Stimulated activated effector memory CD8-positive, alpha-beta T cell treated with anti-CD3 and anti-CD28 coated beads, Interleukin-12 subunit alpha, Interleukin-12 subunit beta, amount 100 ng/mL, for 72 hours (primary cell): ENCODE measurements at places on chromosomes 16 and 17.

- peak; percentile 54 for DNase-seq
Measured at GRCh38 chr17:82978765-82979349, 100.6 kb upstream of the METRNL start.

- no peak for DNase-seq
Measured at GRCh38 chr16:66262253-66263167, 104.0 kb upstream of the CDH5 start.

DNA sequence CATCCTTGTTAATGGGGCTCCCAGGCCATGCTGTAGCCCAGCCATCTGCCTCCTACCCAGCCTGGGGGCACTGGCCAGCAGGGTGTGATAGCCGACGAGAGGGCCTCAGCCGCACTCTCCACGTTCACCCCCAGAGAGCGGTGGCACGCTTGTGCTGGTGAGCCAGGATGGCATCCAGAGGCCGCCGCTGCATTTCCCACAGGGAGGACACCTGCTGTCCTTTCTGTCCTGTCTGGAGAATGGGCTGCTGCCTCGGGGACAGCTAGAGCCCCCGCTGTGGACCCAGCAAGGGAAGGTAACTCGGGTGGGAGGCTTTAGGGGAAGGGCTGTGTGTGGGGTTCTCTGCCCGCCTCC is 27.4 kb downstream of the SGSM2 start:
- no peak for DNase-seq

GRCh38 chr16:67302076-67302475 is 22.7 kb downstream of the PLEKHG4 start:
- no peak for DNase-seq

GRCh38 chr17:57629886-57630285 is 115.2 kb downstream of the CCDC182 start:
- no peak for DNase-seq

DNA sequence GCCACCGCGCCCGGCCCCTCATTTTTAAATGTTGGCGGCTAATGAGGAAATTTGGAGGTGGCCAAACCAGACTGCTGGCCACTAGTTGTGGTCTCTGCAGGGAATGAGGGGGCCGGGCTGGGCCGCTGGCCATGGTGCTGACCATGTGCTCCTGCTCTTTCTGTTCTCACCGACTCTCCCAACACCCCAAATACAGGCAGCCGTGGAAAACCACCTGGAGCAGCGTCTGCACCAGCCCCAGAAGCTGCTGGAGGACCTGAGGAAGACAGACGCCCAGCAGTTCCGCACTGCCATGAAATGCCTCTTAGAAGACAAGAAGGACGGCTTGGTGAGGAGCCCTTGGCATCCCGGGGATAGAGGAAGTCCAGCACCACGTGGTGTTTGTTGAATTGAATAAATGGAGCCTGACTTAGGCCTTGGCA is 21.3 kb downstream of the OTOA start:
- DNase-seq = no peak

DNA sequence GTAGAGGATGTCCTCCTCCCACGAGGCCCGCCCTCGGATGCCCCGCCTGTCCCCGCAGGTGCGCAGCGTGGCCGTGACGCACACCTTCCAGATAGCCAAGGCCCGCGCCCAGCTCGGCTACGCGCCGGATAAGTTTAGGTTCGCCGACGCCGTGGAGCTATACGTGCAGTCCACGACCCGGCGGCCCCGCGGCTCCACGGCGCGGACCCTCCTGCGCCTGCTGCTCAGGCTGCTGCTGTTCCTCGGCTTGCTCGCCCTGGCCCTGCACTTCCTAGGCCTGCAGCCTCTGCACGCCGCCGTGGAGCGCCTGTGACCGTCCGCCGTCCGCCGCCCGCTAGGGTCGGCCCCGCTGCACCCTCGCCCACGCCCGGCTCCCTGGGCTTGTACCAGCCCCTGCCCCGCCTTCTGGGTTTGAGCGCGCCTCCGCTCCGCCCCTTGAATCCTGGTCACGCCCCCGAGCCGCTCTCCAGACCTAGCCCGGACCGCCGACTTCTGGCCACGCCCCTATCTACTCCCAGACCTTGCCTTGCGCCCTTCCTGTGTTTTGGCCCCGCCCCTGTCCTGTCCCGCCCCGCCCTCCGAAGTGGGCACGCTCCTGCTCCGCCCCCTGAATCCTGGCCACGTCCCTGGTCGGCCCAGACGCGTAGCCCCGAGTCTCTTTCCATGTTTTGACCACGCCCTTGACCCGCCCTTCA is 15.8 kb upstream of the EEF2K start:
- DNase-seq = peak; percentile 100

DNA sequence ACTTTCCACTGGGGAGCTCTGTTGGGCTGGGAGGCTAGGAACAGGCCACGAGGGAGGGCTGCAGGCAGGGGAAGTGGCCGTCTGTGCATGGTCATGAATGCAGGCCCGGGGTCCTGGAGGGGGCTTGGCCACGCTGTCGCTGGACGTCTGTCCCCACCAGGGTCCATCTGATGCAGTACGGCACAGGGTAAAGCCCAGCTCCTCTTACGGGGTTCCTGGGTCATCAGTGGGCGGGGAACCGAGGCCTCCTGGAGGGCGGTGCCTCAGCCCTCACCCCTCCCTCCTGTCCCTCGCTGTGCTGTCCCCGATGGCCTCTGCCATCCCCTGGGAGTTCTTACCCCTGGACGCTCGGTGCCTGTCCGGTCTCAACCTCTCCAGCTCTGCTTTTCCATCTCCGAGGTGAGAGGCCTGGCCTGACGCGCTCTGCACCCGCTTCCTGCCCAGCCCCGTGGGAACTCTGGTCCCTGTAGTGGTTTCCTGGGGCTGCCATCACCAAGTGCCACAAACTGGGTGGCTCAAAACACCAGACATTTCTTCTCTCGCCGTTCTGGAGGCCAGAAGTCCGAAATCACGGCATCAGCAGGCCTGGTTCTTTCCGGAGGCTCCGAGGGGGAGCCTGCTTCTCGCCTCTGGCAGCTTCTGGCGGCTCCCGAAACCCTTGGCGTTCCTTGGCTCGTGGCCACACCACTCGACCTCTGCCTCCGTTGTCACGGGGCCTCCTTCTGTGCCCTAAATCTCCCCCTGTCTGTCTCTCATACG is 182.8 kb downstream of the SEC14L1 start:
- DNase-seq = no peak

GRCh38 chr17:56995766-56996165 is 17.8 kb downstream of the SCPEP1 start:
- no peak for DNase-seq

GRCh38 chr17:41655611-41656111 is 31.3 kb upstream of the KRT17 start:
- no peak for DNase-seq

- DNase-seq = no peak
Measured at GRCh38 chr17:43822570-43823190, 10.3 kb downstream of the MPP3 start.

- DNase-seq = no peak
Measured at GRCh38 chr17:20995873-20996723, 46.7 kb downstream of the USP22 start.

DNA sequence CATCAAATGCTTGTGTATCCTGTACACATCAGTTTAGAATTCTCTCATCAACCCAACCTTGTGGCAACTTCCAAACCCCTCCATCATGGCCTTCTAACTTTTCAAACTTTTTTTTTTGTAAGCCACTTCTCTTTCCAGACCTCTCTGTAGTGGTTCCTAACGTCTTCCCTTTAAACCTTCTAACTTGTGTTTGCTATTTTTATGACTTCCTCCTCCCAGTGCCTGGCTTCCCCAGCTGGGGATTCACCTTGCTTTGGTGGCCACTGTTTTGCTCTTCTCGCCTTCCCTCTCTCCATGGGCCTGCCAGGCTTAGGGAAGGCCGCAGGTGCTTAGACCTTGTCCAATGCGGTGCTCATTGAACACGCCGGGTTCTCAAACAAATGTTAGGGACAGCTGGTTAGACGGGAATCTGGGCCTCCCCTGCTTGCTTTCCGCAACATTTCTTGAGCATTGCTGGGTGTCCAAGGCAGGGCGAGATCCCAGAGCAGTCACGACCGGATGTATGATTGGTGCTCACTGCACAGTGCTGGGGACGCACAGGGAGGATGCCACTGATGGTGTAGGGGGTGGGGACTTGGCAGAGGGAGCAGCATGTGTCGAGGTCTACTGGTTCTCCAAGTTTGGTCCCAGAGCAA is 1.1 kb upstream of the XYLT2 start:
- no peak for DNase-seq

DNA sequence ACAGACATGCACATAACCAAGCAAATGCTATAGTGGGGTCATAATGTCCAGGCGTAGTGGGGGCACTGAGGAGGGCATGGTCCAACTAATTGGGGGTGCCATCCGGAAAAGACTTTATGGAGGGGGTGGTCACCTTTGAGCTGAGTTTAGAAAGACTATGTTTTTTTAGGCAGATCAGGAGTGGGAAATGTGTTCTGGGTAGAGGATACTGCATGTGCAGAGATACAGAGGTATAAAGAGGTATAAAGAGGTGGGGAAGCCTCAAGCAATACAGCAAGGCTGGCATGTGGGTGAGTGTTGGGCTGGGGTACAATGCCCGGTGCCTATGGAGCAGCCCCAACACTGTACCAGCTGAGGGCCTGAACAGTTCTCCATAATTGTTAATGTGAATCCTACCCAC is 53.1 kb downstream of the SPACA3 start:
- no peak for DNase-seq

- DNase-seq = no peak
Measured at GRCh38 chr17:64411999-64412771, 21.5 kb upstream of the PECAM1 start.

GRCh38 chr16:1283296-1283695 is 26.1 kb upstream of the UBE2I start:
- DNase-seq = no peak

- no peak for DNase-seq
Measured at GRCh38 chr16:83554540-83554939, 253.2 kb upstream of the HSBP1 start.

GRCh38 chr17:83176623-83177583 is 97.5 kb downstream of the METRNL start:
- DNase-seq = peak; percentile 1

GRCh38 chr16:75806487-75806886 is 80.2 kb upstream of the CPHXL start:
- DNase-seq = no peak

DNA sequence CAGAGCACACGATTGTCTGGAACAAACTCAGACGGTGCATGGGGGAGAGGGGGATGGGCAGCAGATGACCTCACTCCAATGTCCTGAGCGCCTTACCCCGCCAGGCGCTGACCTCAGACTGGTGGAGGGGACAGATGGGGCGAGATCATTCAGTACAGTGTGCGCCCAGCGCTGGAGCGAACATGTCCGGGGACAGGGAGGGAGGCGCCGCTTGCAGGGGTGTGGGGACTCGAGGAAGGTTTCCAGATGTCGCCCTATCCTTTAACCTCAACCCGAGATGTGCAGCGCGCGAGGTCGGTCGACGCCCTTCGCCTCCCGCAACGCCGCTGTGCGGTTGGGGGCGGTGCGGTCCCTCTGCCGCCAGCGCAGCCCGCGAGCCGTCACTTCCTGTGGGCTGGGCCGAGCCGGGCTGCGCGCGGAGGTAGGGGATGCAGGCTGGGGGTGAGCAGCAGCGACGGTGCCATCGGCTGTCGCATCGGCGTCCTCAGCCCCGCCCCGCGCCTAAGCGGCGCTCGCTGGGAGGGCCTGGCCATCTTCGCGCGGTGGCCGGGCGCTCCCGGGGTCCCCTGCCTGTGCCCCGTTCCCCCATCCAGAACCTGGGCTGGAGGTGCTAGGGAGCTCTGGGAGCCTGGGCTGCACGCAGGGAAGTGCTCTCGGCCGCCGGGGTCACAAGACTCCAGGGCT is 5.3 kb upstream of the CDR2L start:
- DNase-seq = peak; percentile 60

- no peak for DNase-seq
Measured at GRCh38 chr16:71467810-71468209, 5.8 kb upstream of the ZNF23 start.

DNA sequence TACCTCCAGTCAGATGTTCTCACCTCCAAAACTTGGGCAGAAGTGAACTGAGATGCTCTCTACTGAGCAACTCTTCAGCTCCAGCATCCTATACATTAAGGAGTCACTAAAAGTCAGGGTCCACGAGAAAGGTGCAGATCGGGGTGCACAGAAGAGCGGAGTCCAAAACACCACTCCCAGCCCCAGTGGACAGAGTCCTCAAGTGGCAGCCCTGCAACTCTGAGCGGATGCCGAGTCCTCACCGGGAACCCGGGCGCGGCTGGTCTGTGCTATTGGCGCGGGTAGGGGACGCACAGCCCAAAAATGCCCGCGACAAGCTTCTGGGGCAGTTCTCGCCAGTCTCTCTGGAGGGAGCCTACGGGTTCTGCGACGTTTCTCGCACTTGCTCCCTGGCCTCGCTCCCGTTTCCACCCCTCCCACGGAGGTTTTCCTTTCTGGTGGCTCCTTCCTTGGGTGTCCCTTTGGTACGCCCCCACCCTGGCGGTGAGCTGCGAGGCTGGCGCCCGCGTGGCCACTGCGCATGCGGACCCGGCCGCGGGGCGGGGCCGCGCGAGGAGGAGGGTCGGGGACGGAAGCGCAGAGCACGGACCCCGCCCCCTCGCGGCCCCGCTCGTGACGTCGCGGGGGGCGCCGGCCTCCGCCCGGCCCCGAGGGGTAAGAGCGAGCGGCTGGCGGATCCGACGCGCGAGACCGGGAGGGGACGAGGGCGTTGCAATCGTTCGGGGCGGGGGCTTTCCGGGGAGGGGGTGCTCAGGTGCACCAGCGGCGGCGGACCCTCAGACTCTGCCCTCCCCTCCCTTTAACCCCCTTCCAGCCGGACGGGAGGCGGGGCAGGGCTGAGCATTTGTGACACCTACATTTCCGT is at the start of gene TMEM219:
TMEM219 (plus strand) TSS at position 601 of the 865 bp plus-strand sequence. CDS start 1,065 bp downstream, outside the sequence.
- DNase-seq = peak; percentile 98

DNA sequence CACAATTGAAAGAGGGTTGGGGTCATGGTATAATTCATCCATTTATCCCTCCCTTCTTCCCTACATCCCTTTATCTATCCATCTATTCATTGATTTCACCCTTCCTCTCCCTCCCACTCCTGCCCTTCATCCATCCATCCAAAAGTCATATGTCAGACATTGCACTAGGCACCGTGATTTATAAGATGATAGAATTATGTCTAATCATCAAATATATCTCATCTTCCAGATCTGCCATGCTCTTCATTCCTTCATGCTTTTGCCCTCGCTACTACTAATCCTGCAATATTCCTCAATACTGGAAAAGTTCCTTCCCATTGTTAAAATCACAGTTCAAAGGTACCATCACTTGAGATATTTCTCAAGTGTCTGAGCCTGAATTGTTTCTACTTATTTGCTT is 335.2 kb upstream of the CDH11 start:
- no peak for DNase-seq

- DNase-seq = no peak
Measured at GRCh38 chr17:44207743-44208142, 8.1 kb upstream of the ATXN7L3 start.

DNA sequence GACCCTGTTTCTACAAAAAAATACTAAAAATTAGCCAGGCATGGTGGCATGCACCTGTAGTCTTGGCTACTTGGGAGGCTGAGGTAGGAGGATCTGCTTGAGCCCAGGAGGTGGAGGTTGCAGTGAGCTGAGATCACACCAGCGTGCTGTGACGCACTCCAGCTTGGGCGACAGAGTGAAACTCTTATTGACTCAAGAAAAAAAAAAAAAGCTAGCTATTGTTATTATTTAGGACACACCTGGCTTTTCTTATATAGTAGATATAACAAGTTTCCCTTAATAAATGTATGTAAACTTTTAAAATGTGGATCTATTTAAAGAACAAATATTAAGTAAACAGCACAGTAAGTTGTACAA is 1.8 kb downstream of the RABEP2 start:
- no peak for DNase-seq

GRCh38 chr17:76145231-76146052 is 4.4 kb upstream of the FOXJ1 start:
- DNase-seq = no peak

- DNase-seq = no peak
Measured at GRCh38 chr17:12231355-12231682, 210.6 kb downstream of the MAP2K4 start.

- no peak for DNase-seq
Measured at GRCh38 chr17:55228683-55229192, 36.0 kb upstream of the HLF start.
